ENCODE measurements at places on chromosomes 6 and 20. TPM values are rescaled to one million over a fixed set of nuclear protein-coding genes. Genes with fewer than 3 reads are reported as not detected.
A peak's percentile ranks its signal among the peaks of the same experiment; 100 is the strongest.

- no peak for DNase-seq
These were observed 93.2 kb upstream of the JARID2 start for GRCh38 chr6:15152700-15153099.

GRCh38 chr20:59940956-59941294 lies 736 bp downstream of the FAM217B start:
- no peak for DNase-seq

- no peak for DNase-seq
These were observed 23.1 kb upstream of the DNAAF9 start for GRCh38 chr20:3430376-3431069.

DNA sequence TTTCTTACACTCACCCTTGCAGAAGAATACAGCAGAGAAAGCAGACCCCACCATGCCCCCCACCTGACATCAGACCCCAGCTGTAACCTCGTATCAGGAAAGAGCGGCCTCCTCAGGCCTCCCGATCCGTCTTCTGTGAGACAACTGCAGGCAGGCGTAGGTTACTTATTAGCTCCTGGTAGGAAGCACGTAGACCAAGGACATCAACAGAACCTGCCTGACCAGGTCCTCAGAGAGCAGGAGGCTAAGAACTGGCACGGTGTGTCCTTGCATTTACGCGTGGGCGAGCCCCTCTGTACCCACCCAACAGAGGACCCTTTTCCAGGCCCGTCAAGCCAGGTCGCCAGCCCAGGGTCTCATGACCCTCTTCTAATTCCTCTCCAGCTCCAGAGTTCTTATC lies 51.0 kb downstream of the ABHD12 start:
- no peak for DNase-seq

- peak; percentile 97 for DNase-seq
These were observed 37.5 kb upstream of the IER3 start for GRCh38 chr6:30781743-30782424.

DNA sequence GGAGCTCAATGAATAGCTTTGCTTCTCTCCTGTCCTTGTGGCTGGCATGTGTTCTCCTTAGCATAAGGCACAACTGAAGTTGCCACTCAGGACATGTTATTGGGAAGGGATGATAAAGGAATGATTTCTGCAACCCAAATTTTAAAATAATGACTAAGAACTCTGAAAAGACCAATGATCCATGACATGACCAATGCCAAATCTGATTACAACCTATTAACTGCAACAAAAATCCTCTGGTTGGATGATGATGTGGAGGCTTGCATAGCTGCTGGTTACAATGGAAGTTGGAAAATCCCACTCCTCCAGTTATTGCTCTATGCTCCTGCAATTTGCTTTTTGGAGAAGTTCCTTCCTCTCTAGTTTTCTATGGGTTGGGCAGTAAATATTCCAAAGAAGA lies 63.4 kb upstream of the FBXL4 start:
- no peak for DNase-seq

DNA sequence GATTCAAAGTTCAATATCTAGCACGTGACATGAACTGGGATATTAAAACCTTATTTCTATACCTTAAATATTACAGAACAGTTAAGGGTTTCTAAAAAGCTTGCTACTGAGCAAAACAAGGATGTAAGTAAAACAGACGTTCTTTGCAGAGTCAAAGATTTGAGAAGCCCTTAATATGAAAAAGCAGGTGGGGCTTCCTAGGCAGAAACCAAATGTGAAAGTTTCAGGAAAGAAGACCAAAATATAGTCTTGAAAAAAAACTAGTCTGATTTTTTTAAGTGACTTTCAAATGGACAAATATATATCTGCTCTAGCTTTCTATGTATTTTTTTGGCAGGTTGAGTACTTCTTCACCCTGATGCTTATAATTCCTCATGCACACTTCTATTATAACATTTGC lies 63.2 kb downstream of the TNFRSF21 start:
- no peak for DNase-seq

DNA sequence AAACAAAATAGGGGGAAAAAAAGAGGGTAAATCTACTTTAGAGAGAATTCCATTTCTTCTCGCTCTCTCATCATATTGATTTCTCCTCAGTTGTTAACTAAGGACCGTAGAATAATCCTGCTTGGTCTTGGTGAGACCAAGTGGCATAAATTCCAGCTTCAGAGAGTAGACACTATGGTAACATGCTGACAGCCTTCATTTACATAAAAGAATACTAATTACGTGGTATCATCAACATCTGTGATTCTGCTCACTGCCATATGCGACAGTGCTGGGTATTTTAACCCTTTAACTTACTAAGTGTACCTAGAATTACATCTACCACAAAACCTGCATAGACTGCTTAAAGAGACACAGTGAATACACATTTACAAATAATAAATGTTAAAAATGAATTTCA lies 27.1 kb downstream of the TOMM6 start:
- no peak for DNase-seq

GRCh38 chr6:135743476-135743875 lies 108.0 kb upstream of the PDE7B start:
- DNase-seq, result no peak

DNA sequence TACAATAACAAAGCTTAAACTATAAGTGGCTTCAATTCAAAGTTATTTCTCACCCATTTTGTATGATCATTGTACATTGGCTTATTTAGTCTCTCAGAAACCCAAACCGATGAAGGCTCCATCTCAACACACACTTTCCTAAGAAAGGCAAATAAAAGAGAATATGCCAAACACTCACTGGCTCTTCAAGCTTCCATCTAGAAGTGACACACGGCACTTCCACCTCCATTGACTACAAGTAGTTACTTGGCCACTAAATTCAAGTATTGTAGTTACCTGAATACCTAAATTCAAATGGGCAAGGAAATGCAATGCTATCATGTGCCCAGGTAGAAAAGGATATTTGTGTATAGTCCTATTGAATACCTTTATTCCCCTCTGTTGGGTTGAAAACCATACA lies 170.6 kb downstream of the OGFRL1 start:
- no peak for DNase-seq

- DNase-seq, result no peak
These were observed 49.2 kb upstream of the ATXN1 start for GRCh38 chr6:16810411-16810810.

DNA sequence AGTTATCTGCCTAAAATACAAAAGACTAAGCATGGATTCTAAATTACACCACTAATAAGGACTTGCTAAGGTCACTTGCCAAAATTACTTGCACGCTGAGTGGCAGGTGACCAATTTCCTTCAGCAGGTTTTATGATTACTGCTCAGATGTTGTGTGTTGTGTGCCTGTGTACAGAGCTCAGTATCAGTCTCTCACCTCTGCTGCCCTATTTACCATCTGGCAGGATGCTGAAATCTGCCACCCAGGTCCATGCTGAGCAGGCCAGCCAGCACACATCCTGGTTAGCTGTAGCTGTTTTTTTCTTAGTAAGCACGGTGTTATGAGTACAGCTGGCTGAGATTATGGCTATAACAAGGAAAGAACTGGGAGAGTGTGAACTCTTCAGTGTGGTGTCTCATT lies 34.0 kb downstream of the ELOVL4 start:
- DNase-seq, result no peak

DNA sequence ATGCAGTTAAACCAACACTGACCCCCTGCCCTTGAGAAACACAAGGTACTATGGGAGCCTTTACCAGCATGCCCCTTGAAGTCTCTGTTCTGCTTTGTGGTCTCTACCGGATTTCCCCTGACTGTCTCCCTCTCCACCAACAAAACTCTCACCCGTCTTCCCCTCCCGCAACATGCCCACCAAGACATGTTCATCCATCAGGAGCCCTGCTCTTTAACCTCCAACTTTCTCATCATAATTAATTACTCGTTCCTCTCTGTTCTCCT lies 1.1 kb downstream of the ZNF165 start:
- no peak for DNase-seq

GRCh38 chr6:145903356-145904102 lies 60.6 kb downstream of the SHPRH start:
- no peak for DNase-seq

- DNase-seq, result no peak
These were observed 11.9 kb upstream of the CNR1 start for GRCh38 chr6:88177961-88178464.

- no peak for DNase-seq
These were observed 124.5 kb downstream of the HIVEP2 start for GRCh38 chr6:142820338-142821051.

GRCh38 chr6:124371974-124372475 lies 568.4 kb downstream of the NKAIN2 start:
- no peak for DNase-seq

DNA sequence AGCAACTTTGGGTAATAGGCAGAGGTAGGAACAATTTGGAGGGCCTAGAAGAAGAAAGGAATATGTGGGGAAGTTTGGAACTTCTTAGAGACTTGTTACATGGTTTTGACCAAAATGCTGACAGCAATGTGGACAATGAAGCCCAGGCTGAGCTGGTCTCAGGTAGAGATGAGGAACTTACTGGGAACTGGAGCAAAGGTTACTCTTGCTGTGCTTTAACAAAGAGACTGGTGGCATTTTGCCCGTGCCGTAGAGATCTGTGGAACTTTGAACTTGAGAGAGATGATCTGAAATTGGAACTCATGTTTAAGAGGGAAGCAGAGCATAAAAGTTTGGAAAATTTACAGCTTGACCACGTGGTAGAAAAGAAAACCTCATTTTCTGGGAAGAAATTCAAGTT lies 28.3 kb upstream of the TMEM200A start:
- DNase-seq, result no peak

Gene RIPPLY2
- total RNA-seq, result not detected

Gene CCN2
- total RNA-seq, result 34.3 TPM

Gene NT5E
- total RNA-seq, result 4.1 TPM

Gene MUC22
- 0.25 TPM for total RNA-seq

Gene AFDN
- total RNA-seq, result 58.1 TPM

Gene RAET1L
- total RNA-seq, result not detected

Gene OVOL2
- total RNA-seq, result not detected

Gene MEI4
- total RNA-seq, result 0.49 TPM

Gene KIF16B
- total RNA-seq, result 22.5 TPM

Gene C6orf52
- total RNA-seq, result 1.2 TPM

Data from heart right ventricle (tissue), 16 donors.